ENCODE measurements at places on chromosomes 4 and X.

GRCh38 chrX:152817078-152817764, 13.3 kb downstream of the CETN2 start:
- DNase-seq, result peak; percentile 43

- no peak for DNase-seq
Observed at GRCh38 chrX:16978193-16978984, 31.9 kb downstream of the REPS2 start.

GRCh38 chrX:12973561-12974304, 1.2 kb upstream of the TMSB4X start:
- no peak for DNase-seq

DNA sequence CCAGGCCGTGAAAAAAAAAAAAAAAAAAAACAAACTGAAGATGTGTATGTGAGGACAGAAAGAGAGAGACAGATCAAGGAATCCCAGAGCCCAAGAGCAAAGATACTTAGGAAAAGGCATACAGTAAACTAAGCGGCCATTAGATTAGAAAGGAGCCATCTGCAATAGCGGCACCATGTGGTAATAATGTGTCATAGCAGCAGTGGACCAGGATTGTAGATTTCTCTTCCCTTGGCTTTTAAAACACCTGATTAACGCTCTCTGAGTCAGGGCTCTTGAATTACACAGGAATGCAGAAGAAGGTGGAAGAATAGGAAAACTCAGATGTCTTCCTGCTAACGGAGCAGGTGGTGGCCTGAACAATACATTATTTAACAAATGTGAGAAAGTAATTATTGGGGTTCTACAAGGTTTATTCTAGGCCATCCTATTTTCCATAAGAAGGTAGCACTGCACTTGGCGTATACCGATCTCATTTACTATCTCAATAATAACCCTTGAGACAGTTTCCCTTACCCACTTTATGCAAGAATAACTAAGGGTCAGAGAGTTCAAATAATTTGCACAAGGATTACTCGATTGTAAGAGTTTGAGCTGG, 182.7 kb downstream of the KCNIP4 start:
- DNase-seq, result peak; percentile 61

GRCh38 chr4:114318309-114318708, 280.3 kb upstream of the UGT8 start:
- DNase-seq, result no peak

GRCh38 chr4:176858839-176859238, 66.1 kb upstream of the VEGFC start:
- no peak for DNase-seq

DNA sequence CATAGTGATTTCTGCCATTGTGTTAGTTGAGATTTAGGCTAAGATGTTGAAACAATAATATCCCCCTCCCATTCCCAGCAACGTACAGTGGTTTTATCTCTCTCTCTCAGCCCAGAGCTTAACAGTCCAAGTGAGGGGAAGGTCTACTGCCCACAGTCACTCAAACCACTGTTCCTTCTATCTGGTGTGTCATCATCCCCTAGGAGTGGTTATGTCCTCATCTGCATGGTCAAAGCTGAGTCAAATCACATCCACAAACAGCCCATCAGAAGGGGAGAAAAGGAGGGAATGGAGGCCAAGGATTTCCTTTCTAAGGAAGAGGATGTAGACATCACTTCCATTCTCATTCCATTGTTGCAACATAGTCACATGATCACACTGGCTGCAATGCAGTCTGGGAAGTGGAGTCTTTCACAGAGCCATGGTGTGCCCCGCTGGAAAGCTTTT, 42.8 kb upstream of the CHRNA9 start:
- no peak for DNase-seq

- peak; percentile 85 for DNase-seq
Observed at GRCh38 chr4:113145519-113146291, 96.3 kb downstream of the ANK2 start.

DNA sequence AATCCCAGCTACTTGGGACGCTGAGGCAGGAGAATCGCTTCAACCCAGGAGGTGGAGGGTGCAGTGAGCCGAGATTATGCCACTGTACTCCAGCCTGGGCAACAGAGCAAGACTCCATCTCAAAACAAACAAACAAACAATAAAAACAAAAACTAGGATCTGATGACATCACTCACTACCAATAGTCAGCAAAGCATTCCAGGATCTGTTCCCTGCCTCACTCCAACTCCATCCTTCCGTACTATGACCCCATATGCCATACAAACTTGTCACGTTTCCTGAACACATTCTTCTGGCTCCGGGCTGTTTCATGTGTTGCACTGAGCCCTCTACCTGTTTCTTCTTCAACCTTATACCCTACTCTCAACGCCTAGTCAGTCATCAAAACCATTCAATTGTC, 47.3 kb downstream of the RBM47 start:
- no peak for DNase-seq

GRCh38 chr4:167544391-167544790, 310.1 kb upstream of the SPOCK3 start:
- no peak for DNase-seq

- peak; percentile 32 for DNase-seq
Observed at GRCh38 chrX:101659601-101660063, at the start of gene ARMCX2. Gene ARMCX2, minus strand, starts transcription at chrX:101659850. Its CDS starts 2,262 bp downstream, at chrX:101657588.

DNA sequence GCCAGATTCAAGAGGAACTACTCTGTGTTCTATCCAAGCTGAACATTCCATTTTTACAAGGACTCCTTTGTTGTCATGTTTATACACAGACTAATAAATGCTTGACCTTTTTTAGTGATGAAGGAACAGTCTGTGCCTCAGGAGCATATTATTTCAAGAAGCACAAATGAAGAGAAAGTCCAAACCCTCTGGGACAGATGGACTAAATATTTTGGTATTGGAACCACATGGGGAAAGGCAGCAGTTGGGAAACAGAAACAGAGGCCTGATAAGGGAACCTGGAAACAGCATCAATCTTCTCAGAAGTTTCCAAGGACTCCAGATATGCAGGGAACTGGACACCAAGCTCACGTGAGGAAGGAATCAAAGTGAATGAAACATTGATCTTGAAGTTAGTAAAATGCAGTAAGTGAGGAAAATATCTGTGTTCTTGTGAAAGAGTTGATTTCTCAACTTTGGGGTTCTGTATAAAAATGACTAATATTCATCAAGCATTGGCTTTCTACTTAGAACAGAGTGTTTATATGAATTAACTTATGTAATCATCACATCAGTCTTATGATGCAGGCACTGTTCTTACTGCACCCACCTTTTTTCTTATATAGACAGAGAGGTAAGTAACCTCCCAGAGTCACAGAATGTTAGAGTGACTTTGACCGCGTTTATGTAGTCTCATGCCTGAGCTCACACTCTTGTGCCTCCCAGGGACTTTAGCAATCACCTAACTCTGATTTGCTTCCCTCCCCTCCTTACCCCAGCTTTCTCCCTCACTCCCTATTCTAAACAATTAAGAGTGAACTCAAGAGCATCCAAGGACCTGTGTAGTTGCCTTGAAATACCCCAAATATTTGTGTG, 148.9 kb upstream of the JADE1 start:
- no peak for DNase-seq

- peak; percentile 71 for DNase-seq
Observed at GRCh38 chr4:152935631-152936445, at the start of gene FHDC1. Gene FHDC1, plus strand, starts transcription at chr4:152936323. Its CDS starts 6,735 bp downstream, at chr4:152943058.

DNA sequence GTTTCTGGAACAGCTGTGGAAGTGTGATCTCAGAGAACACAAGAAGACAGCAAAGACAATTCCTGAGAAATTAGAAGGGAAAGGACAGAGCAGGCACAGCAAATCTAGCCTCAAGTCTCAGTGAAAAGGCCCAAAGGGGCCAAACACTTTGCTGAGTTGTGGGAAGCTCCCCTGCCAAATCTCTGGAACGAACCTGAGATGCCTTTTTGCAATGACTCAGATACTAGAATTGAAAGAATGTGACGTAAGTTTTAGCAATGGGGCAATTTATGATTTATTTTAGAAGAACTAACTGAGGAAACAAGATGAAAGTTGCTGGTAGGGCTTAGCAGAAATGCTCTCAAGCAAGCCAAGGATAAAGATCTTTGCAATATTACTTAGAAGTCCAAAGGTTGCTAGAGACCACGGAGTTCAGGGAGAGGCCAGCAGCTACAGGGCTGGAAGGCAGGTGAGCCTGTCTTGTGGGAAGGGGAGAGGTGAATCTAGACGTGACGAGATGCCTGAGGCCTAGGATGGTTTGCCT, 92.8 kb downstream of the AMELX start:
- no peak for DNase-seq

DNA sequence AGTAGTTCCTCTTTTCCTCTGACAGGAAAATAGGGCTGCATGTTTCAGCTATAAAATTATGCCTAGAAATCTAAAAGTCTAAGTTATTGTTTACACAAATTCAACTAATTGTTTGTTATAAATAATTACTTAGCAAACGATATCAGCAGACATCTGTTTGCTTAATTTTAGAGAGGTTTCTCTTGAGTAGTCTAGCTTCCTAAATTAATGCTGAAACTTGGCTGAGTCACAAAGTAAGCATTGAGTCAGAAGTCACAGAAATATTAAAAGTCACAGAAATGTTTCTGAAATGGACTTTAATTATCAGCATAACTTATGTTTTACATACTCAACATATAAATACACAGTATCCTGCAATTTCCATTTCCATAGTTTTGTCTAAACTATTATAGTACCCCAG, 1044.0 kb downstream of the CCSER1 start:
- DNase-seq, result no peak

GRCh38 chr4:45971108-45971507, 152.7 kb downstream of the GABRG1 start:
- no peak for DNase-seq

- DNase-seq, result no peak
Observed at GRCh38 chr4:53705151-53705764, 114.0 kb upstream of the LNX1 start.

DNA sequence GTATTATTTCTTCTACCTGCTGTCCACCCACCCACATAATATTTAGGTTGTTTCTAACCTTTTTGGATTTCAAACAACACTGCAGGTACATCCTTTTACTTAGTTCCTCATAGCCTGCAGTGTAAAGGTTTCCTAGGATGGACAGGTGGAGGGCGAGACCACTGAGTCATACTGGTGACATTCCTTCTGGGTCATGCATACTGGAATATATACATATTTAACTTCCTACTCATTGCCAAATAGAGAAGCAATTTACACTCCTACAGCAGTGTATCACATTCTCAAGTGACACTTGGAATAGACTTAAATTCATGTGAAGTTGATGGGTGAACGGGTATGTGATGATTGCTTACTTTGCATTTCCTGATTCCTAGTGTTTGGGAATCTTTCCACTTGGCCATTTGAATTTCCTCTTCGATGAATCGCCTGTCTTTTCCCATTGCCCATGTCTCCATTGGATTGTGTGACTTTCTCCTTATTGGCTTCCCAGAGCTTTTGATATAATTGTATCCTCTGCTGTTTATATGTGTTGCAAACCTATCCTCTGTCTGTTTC, 8.2 kb upstream of the PPP2R2C start:
- no peak for DNase-seq

- DNase-seq, result no peak
Observed at GRCh38 chr4:107492566-107492965, 227.5 kb downstream of the PAPSS1 start.

GRCh38 chr4:182206916-182207315, 36.3 kb upstream of the TENM3 start:
- no peak for DNase-seq

GRCh38 chr4:54695337-54695736, 37.6 kb downstream of the KIT start:
- no peak for DNase-seq

DNA sequence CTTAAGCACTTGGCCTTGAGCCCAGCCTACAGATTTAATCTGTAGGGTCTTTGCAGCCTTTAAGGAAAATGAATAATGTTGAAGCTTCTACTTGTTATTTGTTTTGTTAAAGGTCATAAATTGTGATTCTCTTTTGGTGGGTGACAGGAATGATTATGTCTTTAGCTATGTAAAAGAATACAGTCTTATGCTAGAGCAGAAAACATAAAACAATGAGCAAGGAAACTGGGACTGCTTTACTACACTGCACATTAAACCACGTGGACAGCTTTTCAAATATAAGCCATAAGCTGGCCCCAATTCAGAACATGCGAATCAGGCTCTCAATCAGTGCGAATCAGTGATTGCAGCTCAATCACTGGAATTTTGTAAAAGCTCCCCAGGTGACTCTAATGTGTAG, 40.9 kb upstream of the TBC1D19 start:
- no peak for DNase-seq

DNA sequence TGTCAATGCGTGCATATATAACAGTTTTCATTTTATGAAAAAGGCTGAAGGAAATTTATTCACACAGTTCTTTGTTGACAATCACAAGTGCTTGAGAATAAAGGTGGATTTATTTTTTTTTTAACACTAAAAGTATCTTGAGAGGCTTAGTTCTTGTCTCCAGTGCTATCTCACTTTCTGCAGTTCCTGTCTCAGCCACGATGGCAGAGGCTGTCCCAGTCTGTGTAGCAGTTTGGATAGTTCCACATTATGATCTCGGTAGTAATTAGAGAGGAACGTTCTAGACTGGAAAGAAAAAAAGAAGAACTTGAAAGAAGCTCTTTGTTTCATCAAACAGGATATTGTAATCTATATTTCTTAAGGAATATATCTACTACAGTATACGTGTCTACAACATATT, 229.0 kb downstream of the UGT8 start:
- no peak for DNase-seq

DNA sequence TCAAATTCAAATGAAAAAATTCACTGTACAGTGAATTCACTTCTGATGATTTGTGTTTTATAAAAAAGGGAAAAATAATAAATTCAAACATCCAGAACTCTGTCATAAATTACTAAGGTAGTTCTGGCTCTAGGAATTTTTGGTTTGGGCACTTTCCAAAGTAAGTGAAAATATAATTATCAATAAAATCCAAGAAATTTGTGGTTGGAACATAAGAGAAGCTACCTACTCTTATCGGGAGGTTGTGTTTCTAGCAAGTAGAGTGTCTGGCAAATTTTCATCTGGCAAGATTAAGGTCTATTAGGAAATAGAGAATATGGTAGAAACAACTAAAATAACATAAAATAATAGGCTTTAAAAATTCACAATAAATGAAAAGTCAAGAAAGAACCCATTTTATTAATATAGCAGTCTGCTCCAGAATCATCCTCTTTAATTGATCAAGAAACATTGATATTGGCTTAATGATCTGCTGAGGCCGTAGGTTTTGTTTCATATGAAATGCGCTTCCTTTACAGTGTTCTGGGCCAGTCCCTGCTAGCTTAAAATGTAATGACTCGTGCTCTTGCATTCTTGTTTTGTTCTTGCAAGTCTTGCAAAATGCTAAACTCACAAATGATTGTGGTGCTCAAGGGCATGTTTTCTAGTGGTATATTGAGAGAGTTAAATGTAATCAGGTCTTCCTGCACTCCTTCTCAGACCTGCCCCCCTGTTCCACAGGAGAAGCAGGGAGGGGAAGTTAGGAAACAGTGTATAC, 331.4 kb downstream of the RAPGEF2 start:
- no peak for DNase-seq

GRCh38 chr4:101418466-101418865, 71.1 kb upstream of the PPP3CA start:
- no peak for DNase-seq

GRCh38 chrX:26649534-26649933, 433.6 kb downstream of the MAGEB5 start:
- DNase-seq, result no peak

Data from glutamatergic neuron (in vitro differentiated cells).